ENCODE measurements at places on chromosomes 2 and 18. TPM values are rescaled to one million over a fixed set of nuclear protein-coding genes. Genes with fewer than 3 reads are reported as not detected.

DNA sequence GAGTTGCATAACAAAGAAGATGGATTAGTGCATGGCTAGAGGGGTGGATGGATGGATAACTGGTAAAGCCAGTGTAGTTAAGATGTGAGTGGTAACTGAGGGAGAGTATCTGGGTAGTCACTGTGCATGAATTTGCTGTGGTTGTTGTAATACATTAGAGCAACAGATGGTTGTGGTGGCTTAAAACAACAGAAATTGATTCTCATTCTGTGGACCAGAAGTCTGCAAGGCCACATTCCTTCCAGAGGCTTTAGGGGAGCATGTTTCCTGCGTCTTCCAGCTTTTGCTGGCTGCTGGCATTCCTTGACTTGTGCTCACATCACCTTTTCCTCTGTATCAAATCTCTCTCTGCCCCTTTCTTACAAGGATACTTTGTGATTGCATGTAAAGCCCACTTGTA lies 155.4 kb downstream of the ASB1 start:
- H3K4me3 ChIP-seq = no peak overlapping the region
- no peaks in the 10 kb centered on the region for H3K36me3 ChIP-seq
- no peaks in the 10 kb centered on the region for H3K27me3 ChIP-seq
- no peaks in the 10 kb centered on the region for H3K4me1 ChIP-seq

- H3K36me3 ChIP-seq = no peaks in the 10 kb centered on the region
- H3K27me3 ChIP-seq = no peaks in the 10 kb centered on the region
- no peak for DNase-seq
- no peak overlapping the region for H3K27ac ChIP-seq
Observed at GRCh38 chr18:2535419-2535910, 35.8 kb downstream of the METTL4 start.

DNA sequence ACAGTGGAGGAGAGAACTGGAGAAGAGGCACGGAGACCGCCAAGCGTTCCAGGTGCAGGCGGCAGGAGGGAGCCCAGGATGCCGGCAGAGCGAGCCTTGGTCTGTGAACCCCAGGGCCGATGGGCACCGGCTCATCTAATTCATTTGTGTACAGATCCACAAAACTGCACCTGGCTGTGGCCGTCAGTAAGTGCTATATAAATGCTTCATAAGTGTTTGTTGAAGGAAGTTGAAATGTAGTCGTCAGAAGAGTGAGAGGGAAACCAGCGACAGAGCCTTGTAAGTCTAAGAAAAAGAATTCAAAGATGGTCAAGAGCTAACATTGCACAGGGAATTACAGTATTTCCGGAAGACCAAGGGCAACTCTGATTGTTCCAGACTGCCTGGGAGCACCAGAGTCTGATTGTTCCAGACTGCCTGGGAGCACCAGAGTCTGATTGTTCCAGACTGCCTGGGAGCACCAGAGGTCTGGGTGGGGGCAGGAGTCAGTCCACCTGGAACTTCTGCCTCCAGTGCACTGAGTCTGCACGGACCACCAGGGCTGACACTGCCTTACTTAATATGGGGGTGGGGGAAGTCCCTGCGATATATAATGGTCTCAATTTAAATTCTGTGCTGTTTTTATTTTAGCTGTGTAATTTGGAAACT lies 112.3 kb downstream of the BCL2 start:
- no peaks in the 10 kb centered on the region for H3K36me3 ChIP-seq
- no peak for DNase-seq
- no peaks in the 10 kb centered on the region for H3K27me3 ChIP-seq
- no peak overlapping the region for H3K27ac ChIP-seq
- H3K4me1 ChIP-seq = no peaks in the 10 kb centered on the region

GRCh38 chr2:16817305-16818202 lies 151.9 kb upstream of the CYRIA start:
- no peak overlapping the region for H3K27ac ChIP-seq
- no peaks in the 10 kb centered on the region for H3K4me1 ChIP-seq
- H3K27me3 ChIP-seq = no peaks in the 10 kb centered on the region
- H3K4me3 ChIP-seq = no peak overlapping the region
- H3K36me3 ChIP-seq = no peaks in the 10 kb centered on the region

GRCh38 chr2:28322456-28322855 lies 70.2 kb upstream of the FOSL2 start:
- no peak for DNase-seq
- no peaks in the 10 kb centered on the region for H3K27me3 ChIP-seq
- no peaks in the 10 kb centered on the region for H3K36me3 ChIP-seq
- H3K4me1 ChIP-seq = peaks cover 46% of the 10 kb centered on the region
- H3K27ac ChIP-seq = peak overlapping the region; percentile 60

GRCh38 chr18:68925268-68925667 lies 127.4 kb downstream of the CCDC102B start:
- no peaks in the 10 kb centered on the region for H3K36me3 ChIP-seq
- DNase-seq = no peak
- no peaks in the 10 kb centered on the region for H3K27me3 ChIP-seq
- H3K4me1 ChIP-seq = peaks cover 5% of the 10 kb centered on the region
- H3K27ac ChIP-seq = no peak overlapping the region

The INHBB gene
- 0.23 TPM for total RNA-seq

DNA sequence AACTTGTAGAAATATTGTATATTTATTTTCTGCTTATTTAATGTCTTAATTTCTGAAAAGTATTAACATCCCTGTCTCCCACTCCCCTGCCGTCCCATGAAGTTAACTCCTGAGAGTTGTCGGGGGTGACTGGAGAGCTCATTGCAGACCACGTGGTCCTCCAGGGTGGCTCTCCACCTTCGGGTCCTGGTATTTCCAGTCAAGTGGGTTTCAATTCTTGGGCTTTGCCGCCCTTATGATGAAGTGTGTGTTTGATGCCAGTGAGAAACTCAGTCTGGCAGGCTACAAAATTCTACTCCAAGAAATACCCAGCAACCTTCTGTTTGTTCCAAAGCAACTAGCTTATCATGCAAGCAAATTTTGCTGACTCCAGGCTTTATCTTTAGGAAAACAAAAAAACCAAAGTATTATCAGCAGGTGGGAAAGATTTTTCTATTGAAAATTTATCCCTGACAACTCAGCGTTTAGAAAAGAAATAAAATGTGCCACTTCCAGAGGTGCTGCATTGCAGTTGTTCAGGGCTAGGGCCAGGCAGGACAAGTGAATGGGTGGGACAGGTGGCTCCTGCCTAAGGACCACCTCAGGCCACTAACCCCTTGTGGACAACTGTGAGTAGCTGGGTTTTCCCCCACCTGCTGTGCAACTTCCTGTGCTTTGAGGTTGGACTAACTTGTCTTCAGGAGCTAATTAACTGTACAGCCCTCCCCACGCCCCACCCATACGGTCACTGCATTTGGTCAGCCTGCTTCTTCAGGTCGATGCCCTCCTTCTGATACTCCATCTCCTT lies 46.6 kb downstream of the BCL2L11 start:
- H3K4me3 ChIP-seq = no peak overlapping the region
- no peak overlapping the region for H3K27ac ChIP-seq
- H3K27me3 ChIP-seq = no peaks in the 10 kb centered on the region
- H3K36me3 ChIP-seq = 0 out of 2 replicates have a peak, but pooled peaks cover 2% of the 10 kb centered on the region

All from H1 (cell line).